Stimulated activated CD8-positive, alpha-beta memory T cell treated with anti-CD3 and anti-CD28 coated beads, Interleukin-2, amount 100 ng/mL, for 1 hour (primary cell): ENCODE measurements at places on chromosomes 1 and 21.

GRCh38 chr1:219963432-219963831 lies 35.1 kb upstream of the SLC30A10 start:
- no peak for DNase-seq

DNA sequence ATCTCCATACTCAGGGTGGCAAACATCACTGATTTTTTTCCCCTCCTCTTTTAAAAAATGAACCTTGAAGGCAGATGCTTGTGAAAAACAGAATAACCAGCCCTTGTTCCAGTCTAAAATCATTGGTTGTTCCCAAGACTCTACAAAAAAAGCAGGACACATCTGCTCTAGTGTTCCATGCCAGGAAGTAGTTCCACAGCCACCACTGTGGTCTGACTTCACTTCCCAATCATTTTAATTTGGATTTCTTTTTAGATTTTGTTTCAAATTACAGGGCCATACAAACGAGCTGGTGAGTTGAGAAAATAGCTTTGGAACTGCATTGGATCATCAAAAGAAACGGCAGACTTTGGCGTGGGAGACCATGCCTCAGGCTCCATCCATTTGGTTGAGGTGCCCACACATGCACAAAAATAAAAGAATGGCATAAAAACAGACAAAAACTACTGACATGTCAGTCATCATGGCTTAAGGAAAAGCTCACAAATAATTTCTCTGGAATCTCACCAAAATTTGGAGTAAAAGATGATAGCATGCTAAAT lies 210.0 kb downstream of the GABPA start:
- no peak for DNase-seq

DNA sequence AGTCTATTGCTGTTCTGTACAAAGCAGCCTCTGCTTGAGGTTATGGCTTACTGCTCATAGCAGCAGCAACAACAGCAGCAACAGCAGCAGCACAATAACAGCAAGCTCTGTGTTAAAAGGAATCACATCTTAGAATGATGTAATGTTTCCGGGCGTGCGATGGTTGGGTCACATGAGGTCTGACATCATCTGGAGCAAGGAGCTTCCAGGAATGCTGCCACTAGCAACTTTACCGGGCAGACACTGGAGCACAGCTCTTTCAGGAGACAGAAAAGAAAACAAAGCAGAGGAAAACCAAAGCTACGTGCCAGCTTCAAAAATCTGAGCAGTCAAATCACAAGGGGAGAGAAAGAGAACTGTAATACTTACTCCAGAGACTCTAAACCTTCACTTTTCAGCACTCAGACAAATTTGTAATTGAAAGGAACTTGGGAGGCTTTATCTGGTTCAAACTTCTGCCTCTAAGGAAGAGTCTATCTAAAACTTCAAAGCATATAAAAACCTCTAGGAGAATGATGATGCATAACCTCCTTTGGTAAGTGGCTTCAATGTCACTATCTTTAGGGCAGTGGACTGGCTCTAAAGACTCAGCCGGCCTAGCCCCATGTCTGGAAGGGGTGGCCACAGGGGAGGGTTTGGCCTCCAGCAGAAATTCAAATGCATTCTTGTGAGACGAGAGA lies 28.3 kb upstream of the RAB3GAP2 start:
- DNase-seq, result no peak

- DNase-seq, result no peak
Observed at GRCh38 chr1:186055846-186056245, 319.2 kb downstream of the TPR start.

DNA sequence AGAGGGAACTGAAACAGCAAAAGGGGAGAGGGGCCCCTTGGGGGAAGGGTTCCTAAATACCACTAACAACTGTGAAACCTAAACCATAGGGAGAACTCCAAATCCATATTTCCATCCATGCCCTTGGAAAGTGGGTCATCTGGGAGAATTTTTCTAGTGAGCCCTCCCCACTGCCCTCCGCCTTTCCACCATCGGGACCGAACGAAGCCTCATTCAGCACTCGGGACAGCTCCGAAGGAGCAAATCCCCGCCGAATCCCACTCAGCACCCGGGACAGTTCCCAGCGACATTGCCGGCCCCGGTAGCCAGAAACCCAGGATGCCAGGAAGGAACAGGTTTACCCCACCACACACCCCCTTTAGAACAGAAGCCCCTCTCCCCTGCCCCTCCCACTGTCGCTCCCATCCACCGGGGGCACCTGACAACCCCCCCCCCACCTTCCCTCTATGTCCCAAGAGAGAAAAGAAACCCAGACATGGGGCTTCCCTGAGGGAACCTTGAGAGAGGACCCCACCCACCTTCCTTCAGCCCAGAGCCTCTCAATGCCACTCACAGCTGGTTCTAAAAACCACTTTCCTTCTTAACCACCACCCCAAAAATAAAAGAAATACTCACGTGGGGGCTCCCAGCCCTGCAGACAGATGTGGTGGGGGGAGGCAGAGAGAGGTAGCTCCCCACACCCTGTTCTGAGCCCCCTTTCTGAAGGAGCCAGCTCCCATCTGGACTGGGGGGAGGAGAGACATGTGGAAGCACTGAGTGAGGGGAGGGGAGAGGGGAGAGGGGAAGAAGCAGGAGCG lies 4.5 kb downstream of the DLGAP3 start:
- no peak for DNase-seq

GRCh38 chr1:60280819-60281218 lies 207.2 kb upstream of the C1orf87 start:
- DNase-seq, result no peak

GRCh38 chr1:62724430-62724829 lies 36.2 kb upstream of the DOCK7 start:
- no peak for DNase-seq

DNA sequence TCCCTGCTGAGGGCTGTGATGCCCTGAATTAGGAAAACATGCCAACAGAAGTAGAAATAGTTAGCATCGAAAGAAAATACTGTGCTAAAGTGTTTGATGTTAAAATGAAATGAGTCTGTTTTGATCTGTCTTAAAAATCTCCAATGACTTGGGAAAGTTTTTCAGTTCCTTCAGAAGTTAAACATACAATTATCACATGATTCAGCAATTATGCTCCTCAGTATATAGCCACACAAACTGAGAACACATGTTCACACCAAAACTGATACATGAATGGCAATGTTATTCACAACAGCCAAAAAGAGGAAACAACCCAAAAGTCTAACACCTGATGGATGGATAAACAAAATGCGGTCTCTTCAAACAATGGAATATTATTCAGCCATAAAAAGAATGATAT lies 130.6 kb downstream of the PTPN14 start:
- no peak for DNase-seq

GRCh38 chr1:205792961-205793673 lies 17.8 kb upstream of the RAB29 start:
- no peak for DNase-seq

DNA sequence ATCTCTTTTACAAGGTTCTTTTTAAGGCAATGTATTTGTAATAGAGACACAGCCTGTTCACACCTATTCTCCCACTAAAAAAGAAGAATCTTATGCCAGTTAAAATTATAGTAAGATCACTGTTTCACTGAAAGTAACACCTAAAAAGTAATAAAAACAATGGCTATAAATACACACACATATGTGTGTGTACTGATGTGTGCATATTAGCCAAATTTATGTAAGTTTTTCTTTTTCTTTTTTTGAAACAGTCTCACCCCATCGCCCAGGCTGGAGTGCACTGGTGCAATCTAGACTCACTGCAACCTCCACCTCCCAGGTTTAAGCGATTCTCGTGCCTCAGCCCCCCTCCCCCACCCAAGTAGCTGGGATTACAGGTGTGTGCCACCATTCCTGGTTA lies 56.8 kb upstream of the SLC30A10 start:
- no peak for DNase-seq

- DNase-seq, result no peak
Observed at GRCh38 chr1:178133239-178133989, 39.5 kb downstream of the RASAL2 start.

DNA sequence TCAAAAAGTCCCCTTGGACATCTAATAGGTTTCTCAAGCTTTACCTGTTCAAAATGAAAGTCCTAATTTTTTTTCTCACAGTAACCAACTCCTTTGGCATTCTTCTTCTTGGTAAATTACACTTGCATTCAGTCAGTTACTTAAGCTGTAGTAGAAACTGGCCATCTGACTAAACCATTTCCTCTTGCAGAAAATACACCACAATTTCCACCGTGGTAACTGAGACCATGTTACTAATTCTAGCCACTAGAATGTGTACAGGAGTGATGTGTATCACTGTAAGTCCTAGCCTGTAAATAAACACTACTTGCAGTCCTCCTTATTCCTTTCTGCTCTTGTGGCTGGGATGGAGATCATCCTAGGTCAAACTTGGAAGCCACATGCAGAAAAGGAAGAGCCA lies 965.4 kb upstream of the TMPRSS15 start:
- DNase-seq, result no peak

- DNase-seq, result no peak
Observed at GRCh38 chr1:228228601-228229074, 20.8 kb downstream of the OBSCN start.

- no peak for DNase-seq
Observed at GRCh38 chr1:108016451-108016920, 51.5 kb upstream of the VAV3 start.

GRCh38 chr1:44326821-44327465 lies 28.1 kb downstream of the ERI3 start:
- no peak for DNase-seq

DNA sequence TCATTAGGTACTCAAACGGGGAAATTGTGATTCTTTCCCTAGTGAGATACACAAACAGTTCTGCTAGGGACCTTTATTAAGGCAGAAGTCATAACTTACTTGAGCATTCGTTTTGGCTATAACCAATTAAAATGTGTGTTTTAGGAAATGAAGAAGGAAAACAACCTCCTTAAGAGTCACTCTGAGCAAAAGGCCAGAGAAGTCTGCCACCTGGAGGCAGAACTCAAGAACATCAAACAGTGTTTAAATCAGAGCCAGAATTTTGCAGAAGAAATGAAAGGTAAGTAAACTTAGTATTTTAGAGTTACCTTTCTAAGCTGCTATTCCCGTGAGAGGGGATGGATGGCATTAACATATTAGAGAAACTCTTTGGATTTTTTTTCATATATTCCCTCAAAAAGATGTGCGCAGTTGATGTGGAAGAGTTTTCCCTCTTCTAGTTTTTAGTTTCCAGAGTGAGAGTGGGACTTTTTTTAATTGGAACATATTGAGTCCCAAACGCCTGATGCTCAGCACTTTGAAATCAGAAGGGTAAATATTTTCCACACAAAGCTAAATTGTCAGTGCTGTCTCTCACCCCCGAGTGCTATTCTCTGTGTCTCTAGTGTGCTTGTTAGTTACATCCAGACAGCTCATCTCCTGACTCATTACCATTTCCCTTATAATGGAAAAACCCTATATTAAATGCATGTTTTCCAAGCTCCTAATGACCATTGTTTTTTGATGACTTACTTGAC lies 34.9 kb downstream of the CENPF start:
- no peak for DNase-seq

- no peak for DNase-seq
Observed at GRCh38 chr1:37157634-37158033, 123.3 kb upstream of the GRIK3 start.

DNA sequence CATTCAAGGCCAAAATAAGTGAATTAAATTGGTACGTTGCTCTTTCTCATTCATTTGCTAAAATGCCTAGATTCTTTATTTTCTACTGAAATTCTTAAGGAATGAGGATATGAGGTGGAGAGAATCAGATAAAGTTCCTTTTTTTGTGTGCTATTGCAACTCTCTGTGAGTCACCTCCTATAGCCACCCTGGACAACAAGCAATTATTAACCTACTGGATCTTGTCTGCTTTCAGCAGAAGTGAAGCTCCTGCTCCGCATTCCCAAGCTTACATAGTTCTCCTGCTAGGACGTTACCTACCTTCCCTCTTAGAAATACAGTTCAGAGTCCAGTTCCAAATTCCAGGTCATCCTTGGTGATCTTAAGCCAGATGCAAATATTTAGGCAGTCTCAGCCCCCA lies 4.8 kb upstream of the KCNJ6 start:
- no peak for DNase-seq

- DNase-seq, result no peak
Observed at GRCh38 chr1:196678510-196678884, 26.7 kb downstream of the CFH start.

DNA sequence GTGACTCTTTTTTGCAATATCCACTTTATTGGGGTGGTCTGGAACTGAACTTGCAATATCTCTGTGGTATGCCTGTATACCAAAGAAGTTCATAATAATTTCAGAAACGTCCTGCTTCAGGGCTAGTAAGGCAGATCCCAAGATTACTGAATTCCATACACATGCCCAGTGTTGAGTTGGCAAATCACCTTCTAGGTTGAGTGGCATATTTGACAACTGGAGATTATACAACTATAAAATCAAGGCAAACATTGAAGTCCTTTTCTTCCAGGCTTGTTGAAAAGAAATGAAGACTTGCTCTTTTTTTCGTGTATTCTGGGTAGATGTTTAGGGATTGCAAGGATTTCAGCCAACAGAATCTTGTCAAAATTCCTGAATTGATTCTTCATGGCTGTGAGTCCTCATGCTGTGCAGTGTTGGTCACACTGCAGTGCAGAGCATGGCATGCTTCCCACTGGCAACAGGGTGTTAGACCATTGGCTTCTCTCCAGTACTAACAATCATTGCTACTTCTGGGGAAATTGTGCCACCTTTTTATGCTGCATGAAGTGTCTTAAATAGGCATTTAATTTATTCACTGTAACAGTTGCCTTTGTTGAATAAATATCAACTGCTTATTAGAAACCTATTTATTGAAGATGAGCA lies 367.1 kb upstream of the ADGRL4 start:
- DNase-seq, result no peak

DNA sequence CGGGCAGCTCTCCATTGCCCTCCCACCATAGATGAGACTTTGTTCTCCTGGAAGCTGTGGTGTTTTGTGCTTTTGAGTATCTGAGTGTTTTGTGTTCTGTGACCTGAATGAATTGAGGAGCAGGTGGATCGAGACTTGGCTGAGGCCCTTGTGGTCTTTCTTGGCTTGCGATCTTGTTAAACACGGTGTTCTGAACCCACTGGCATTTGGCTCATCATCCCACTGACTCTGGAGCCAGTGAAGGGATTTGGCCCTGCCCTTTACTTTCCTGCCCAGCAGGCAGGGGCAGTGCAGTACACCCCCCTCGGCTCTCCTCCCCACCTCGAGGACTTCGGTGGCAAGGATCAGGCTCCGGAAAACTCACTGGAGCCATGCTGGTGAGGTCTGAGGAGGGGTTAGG lies 30.6 kb downstream of the PKNOX1 start:
- DNase-seq, result no peak

DNA sequence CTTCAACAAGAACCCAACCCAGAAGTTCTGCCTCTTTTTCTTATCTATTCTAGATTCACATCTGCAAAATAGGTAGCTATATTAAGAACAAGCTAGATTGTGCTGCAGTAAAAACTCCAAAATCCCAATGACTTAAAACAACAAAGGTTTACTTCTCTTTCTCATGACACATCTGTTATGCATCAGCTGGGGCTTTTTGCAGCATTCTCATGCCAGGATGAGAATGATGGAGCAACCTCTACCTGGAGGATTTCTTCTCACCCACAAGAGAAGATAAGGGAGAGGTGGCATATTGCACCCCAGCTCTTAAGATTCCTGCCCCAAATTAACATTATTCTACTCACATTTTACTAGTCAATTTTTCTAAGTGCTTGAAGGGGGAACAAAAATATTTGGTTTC lies 152.3 kb upstream of the SPAG17 start:
- no peak for DNase-seq
